Activated T-cell treated with anti-CD3 and anti-CD28 coated beads for 1 hour (primary cell): ENCODE measurements at places on chromosomes 12 and 14.

GRCh38 chr12:97048421-97049035 lies 141.5 kb downstream of the NEDD1 start:
- no peak for DNase-seq

DNA sequence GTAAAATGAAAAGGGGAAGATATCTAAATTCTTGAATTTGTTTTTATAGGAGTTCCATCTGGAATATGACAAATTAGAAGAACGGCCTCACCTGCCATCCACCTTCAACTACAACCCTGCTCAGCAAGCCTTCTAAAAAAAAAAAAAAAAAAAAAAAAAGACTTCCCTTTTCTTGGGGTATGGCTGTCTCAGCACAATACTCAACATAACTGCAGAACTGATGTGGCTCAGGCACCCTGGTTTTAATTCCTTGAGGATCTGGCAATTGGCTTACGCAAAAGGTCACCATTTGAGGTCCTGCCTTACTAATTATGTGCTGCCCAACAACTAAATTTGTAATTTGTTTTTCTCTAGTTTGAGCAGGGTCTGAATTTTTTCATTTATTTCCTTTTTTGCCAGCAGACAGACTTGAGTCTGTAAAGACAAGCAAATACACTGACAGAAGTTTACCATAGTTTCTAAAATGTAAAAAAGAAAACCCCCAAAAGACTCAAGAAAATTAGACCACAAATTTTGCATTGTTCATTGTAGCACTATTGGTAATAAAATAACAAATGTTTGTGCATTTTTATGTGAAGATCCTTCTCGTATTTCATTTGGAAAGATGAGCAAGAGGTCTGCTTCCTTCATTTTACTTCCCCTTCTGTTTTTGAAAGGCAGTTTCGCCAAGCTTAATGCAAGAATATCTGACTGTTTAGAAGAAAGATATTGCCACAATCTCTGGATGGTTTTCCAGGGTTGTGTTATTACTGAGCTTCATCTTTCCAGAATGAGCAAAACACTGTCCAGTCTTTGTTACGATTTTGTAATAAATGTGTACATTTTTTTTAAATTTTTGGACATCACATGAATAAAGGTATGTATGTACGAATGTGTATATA lies 12.1 kb upstream of the KCNMB4 start:
- DNase-seq, result no peak

GRCh38 chr12:820336-820735 lies 68.0 kb downstream of the WNK1 start:
- DNase-seq, result no peak

DNA sequence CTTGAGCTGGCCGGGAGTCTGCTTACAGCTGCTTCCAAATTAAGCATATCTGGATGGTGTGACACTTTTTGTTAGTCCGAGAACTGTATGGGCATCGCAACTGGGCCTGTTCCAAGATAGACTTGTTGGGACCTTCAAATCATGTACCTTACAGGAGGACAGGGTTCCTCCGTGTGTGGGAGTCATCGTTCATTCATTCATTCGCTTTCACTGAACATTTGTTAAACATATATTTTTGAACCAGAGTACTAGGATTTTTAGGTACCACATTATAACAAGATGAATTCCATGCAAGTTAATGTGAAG lies 387 bp upstream of the IPO8 start:
- no peak for DNase-seq

GRCh38 chr14:50230701-50231474 lies 490 bp downstream of the SOS2 start:
- peak; percentile 5 for DNase-seq

GRCh38 chr12:4118017-4118510 lies 155.5 kb upstream of the CCND2 start:
- DNase-seq, result no peak

GRCh38 chr14:25680934-25681333 lies 631.0 kb upstream of the STXBP6 start:
- DNase-seq, result no peak

GRCh38 chr14:69990323-69990722 lies 111.1 kb downstream of the SMOC1 start:
- no peak for DNase-seq

- no peak for DNase-seq
Measured at GRCh38 chr12:58288190-58288589, 346.8 kb downstream of the ATP23 start.

DNA sequence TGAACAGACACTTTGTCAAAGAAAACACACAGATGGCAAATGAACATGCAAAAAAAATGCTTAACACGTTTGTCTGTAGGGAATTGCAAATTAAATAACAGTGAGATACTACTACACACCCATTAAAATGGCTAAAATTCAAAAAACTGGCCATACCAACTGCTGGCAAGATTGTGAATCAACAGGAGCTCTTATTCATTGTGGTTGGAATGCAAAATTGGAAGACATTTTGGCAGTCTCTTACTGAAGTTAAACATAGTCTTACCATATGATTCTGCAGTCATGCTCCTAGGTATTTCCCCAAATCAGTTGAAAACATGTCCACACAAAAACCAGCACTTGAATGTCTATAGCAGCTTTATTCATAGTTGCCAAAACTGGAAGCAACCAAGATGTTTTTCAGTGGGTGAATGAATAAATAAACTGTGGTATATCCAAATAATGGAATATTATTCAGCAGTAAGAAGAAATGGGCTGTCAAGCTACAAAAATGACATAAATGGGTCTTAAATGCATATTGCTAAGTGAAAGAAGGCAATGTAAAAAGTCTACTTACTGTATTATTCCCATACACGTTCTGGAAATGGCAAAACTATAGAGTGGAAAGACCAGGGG lies 91.4 kb downstream of the PLEKHA5 start:
- no peak for DNase-seq

DNA sequence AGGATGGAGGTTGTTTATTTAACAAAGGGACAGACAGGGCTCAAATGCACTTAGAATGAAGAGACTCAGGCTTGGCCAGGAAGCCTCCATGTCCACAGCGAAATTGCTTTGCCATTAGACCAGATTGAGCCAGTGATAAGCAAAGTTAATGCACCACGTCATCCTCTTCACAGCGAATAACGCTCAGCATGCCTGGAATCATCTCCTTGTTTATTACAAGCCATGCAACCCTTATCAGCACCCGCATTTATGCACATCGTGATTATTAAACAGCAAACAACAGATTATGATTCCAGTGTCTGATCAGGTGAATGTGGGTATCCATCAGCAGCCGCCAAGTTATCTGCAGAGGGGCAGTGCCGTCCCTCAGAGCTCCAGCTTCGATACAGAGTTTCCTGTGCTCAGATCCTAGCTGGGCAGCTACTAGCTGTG lies 175.0 kb upstream of the TMEM132C start:
- DNase-seq, result no peak

DNA sequence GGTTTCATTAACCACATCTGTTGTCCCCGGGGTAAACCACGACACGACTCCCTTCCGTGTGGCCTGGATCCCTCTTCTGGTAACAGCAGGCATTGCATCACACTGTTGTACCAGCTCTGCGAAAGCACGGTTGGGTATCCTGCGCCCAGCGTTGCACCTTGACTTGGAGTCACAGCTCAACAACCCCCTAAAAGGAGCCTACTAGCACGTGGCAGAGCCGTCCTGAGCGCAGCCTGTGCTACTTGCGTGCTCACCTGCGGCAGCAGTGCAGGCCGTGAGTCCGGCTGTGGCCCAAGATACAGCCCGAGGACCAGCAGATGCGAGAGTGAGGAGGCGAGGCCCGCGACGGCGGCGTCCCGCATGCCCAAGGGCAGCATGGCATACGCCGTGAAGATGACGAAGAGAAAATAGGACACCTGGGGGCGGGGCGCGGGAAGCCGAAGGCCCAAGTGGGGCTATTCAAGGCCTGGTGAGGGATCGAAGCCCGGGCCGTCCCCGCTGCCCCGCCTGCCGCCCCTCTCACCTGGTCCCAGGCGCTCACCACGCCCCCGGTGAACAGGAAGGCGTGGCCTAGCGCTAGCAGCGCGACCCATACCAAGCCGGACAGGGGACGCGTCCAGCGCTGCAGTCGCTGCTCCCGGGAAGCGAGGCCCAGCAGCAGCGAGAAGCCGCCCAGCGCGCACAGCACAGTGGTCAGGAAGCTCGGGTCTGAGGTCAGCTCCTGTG lies 2.4 kb downstream of the ADCY4 start:
- peak; percentile 74 for DNase-seq

DNA sequence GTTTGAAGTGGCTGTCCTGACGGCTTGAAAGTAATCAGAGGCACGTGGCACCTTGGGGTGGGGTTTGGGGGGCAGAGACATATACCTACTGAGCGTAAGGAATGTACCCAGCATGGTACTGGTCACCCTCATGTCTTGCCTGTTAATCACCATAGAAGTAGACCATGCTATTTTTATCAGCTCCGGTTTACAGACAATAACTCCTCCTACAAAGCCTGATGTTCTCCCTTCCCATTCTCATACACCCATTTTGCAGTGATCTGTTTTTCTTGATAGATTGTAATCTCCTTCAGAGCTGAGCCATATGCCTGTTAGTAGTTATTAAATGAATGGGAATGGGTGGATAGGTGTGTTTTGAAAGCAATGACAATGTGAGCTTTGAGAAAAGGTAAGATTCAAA lies 10.5 kb downstream of the EVL start:
- no peak for DNase-seq

DNA sequence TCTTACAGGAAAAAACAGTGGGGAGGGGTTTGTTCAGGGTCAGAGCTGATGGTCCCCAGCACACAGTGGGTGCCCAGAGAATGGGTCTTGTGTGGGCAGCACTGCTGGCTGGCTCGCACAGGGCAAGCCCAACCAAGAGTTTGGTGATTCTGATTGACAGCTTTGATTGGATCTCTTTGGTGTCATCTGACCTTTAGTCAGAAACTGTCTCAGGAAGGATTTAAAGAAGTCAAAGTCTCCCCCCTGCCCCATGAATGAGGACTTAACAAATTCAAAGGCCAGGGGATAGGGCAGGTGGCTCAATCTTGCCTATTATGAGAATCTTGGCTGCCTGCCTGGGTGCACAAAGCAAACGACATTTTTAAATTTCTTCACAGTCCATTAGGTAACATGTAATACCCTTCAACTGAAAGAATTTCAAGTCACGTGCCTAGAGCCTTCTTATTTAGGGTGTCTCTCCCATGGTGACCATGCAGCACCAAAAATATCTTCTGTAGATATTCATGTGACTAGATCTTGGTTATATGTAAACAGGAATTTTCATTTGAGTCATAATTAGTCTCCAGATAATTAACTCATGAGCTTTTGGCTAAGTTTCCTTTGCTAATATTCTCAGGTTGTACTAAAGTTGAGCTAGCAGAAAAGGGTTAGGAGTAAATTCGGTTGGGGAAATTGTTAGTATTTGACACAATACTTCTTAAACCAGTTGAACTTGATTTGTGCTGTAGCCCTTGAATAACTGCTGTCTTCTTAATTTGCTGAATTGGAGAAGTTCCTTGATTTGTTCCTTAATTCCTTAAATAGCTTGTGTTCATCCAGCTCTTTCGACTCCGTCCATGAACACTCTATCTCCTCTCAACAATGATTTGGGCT lies 54.5 kb upstream of the HECTD1 start:
- DNase-seq, result no peak

DNA sequence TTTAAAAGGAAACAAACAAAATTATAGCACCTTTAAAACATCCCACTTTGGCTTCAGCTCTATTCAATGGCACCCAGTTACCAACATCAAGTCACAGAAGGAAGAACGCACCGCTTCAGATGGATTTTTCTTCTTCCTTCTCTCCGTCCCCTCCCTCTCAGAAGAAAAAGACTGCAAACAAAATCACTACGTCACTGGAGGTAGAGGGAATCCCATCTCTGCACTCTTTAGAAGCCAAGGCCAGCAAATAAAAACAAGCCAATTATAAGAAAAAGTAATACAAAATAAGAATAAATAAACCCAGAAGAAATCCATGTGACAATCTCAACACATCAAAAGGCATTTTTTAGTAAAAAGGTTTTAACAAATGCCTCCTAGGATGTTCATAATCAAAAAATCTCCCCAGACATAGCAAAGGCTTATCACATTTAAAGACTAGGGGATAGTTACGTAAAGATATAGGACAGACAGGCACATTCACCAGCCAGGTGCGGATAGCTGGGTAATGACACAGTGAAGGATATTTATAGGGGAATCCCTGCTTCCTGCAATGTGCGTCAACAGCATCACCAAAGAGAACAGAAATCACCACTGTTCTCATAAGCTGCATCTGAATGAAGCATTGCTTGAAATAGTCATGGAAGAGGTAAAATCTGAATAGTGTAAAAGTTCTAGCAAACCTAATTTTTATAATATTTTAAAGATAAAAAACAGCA lies 89.4 kb downstream of the R3HDM2 start:
- DNase-seq, result no peak

DNA sequence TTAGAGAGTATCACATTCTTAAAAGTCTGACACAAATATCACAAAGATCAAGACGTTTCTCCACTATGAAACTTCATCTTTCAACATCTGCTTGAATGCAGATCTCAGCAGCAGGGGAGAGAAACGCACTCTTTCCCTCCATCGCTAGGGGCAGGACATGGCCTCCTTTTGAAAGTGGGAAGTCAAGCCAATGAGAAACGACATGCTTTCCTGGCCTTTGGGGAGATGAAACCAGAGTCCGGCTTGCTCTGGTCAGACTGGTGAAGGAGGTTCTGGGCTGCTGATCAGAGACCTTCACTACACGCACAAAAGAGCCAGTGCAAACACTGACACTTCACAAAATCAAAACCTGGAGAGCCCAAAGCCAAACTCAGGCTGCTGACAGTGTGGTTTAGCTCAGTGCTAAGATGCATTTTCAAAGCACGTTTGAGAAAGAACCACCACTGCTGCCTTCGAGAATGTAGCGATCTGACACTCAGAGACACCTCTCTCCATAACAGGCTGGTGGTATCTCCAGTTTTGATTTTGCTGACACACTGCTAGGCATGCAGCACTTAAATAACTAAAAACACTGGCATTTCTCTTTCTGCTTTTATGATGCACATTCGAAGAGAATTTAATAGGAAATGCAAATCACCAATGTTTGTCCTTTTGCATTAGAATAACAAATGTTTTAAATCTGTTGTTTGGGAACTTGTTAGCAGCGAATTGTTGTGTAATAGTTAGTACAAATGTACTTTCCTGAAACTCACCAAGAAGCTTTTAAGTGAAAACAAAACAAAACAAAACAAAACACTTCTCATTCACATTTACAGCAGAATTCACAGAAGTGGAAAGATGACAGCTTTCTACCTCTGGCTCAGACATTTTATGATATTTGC lies 93.9 kb upstream of the OVCH1 start:
- DNase-seq, result no peak

GRCh38 chr12:69464428-69464827 lies 5.8 kb upstream of the FRS2 start:
- DNase-seq, result no peak
